ENCODE measurements at places on chromosomes 4 and X. TPM values are rescaled to one million over a fixed set of nuclear protein-coding genes. Genes with fewer than 3 reads are reported as not detected.

DNA sequence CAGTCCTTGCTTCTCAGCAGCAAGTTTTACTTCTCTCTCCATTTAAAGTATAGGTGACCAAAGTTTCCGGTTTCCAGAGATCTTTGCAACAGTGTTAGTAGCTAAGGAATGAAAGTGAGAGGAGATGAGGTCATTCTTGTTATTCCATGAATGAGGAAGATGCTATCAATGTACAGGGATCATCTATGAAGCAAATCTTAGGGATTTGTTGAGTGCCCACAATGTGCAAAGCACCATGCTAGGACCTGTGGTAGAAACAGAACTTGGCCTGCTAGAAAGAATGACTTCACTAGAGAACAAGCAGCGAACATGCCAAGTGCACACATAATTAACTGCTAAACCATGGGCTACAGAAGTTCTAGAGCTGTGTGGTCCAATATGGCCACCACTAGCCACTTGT is 112.5 kb downstream of the MID1 start:
- DNase-seq, result no peak

DNA sequence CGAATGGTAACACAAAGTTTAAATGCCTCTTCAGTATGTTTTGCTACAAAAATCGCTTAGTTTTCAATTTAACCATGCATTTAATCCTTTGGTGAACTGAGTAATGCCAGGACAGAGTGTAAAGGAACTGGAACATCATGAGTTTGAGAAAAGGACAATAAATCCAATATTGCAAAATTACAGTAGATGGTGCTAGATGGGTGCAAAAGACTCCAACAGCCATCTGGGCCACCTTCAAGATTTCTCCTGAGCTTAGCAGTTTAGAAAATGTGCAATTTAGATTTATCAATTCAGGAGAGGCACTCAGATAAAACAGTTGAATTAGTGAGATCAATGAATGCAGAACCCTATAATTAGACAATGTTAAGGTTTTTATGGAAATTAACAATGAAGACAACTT is 33.2 kb upstream of the MID1IP1 start:
- DNase-seq, result no peak

DNA sequence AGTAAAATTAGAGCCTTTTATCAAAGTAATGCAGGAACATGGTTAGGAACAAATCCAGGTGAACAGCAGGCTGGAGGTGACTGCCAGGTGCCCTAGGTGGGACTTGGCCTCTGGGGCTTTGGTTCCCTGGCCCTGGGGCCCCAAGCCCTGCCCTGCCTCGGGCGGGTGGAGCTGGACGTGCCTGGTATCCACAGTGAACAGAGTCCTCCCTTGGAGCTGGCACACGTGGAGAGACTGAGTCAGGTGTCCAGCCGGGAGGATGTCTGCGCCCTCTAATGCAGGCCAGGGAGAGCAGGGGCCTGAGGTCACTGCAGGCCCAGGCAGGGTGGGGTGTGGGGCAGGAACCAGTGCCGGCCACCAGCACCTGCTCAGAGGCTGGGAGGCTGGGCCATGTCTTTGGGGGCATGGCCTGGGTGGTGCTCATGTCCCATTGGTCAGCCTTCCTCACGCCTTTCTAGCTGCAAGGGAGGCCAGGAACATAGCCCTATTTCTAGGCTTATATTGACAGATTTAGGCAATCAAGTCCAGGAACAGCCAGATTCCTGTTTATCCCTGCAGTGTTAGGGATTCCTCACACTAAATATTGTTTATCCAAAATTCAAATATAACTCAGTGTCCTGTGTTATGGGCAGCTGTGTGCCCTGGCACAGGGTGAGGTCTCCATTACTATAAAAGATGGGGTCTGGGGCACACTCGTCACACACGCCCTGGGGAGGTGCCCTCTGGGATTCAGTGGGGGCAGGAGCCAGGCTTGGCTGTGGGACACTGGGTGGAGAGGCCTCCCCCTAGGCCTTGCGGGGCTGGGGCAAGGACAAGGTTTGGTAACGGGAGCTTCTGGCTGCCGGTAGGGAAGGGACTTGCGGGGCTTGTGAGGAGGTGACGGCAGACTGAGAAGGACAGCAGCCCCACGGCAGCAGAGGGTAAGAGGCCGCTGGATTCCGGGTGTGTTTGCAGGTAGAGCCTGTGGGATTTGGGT is 14.3 kb upstream of the NAT8L start:
- DNase-seq, result no peak

Gene CFAP99
- 0.82 TPM for total RNA-seq

Gene PABPC5
- 0.96 TPM for total RNA-seq

DNA sequence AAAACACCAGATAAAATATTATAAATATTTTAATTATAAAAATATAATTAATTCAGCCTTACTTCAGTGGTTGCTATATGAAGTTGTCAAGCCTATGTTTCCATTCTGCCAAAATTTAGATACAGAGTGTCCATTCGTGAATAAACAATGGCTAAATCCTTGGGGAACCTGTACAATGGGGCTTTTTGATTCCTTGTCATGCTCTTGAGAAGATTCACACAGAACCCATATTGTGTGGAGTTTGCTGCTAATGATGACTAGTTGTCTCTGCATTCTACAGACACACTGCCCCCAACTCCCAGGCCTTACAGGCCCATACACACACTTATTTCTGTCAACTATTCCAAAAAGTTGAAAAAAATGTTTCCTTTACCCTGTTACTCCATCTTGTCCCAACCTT is 33.4 kb upstream of the MAGEC2 start:
- DNase-seq, result no peak

DNA sequence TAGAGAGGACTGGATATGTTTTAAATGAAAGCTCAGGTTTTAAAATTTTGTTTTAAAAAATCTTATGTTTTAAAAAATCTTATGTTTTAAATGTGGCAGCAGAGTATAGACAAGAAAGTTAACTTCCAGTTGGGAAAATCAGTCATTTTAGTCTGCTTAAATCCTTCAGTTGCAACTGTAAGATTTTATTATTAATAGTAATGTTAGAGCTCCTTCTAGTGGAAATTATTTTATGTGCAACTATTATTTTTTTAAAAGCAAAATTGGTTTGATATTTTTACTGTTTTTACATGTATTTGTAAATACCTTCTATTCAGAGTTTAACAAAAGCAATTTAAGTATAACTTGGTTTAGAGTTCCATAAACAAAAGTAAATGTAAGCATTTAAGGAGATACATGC is 8.5 kb upstream of the NUDT6 start:
- no peak for DNase-seq

GRCh38 chr4:52716364-52717151 is 34.7 kb downstream of the ERVMER34-1 start:
- no peak for DNase-seq

GRCh38 chr4:141046255-141046654 is 87.0 kb downstream of the RNF150 start:
- DNase-seq, result no peak

- peak; percentile 60 for DNase-seq
These were observed 43.0 kb downstream of the CCDC158 start for GRCh38 chr4:76377911-76378310.

DNA sequence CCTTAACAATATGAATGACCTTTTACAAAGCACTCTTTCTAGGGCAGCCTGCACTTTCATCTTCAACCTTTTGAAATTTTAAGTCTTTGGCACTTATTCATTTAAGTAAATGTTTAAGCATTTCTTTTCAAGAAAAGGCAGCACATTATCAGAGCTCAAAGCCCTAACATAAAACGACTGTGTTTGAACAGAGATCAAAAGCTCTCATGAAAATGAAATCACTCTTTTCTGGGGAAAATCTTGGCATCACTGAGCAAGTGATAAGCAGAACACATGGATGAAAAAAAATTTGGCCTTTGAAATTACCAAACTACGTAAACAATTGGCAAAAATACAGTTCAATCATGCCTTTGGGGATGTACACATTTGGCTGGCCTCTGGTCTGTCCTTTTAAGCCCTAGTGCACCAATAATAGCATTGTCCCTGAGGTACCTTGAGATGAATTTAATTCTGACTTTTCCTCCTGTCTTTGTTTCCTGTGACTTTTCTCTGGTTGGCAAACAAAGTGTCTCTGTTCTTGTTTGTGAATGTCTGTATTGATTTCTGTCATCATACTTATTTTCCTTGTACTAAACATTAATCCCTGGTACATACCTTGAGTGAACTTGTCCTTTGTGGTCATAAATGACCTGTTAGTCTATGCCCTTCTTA is 12.9 kb upstream of the ODAM start:
- DNase-seq, result no peak

DNA sequence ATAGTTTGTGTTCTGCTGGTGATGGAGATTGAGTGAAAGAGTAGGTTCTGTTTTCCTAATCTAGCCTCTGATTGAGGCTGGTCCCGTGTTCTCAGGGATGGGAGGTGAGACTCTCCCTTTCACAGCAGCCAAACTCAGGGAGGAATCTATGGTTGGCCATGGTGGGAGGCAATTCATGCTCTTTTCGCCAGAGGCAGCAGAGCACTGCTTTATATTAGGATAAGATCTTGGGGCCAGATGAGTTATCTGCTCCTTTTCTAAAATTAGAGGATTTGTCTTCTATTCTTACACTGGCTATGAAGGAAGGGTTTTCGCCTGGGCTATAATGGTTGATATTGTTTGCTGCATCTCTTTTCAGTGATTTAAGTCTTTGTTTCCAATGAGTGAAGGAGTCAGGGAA is 63.9 kb upstream of the NLGN4X start:
- DNase-seq, result no peak

DNA sequence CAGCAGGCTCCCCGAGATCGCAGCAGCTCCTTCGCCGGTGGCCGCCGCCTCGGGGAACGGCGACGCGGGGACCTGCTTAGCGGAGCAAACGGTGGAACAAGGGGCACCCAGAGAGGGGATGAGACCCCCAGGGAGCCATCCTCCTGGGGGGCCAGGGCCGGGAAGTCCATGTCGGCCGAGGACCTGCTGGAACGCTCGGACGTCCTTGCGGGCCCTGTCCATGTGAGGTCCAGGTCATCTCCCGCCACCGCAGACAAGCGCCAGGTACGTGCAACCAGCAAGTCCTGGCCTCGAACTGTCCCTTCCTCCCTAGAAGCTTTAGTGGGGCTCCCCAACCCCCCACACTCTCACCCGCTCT is 156.3 kb downstream of the SOWAHB start:
- DNase-seq, result no peak

DNA sequence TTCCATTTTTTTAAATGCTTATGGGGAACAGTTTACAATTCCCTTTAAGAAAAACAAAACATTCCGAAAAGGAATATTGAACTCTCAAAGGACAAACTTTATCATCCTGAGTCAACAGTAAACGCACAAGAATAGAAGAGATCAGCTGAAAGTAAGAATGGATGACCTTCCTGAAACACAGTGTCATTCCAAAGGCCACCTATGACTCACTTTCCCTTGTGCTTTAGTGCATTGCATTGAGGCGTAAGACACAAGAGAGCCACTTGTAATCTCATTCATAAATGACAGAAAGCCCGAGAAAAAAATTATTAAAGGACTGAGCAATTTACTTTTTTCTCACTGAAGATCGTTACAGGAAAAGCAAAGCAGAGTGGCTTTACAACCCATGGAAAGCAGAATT is 1062.4 kb upstream of the DIAPH2 start:
- DNase-seq, result no peak

GRCh38 chr4:77336411-77337142 is 179.6 kb downstream of the CCNG2 start:
- DNase-seq, result no peak

Gene CLNK
- total RNA-seq, result not detected

Gene NPY1R
- total RNA-seq, result 0.80 TPM

Gene PGK1
- 160 TPM for total RNA-seq

GRCh38 chr4:184812651-184813181 is 13.1 kb downstream of the ACSL1 start:
- DNase-seq, result no peak

DNA sequence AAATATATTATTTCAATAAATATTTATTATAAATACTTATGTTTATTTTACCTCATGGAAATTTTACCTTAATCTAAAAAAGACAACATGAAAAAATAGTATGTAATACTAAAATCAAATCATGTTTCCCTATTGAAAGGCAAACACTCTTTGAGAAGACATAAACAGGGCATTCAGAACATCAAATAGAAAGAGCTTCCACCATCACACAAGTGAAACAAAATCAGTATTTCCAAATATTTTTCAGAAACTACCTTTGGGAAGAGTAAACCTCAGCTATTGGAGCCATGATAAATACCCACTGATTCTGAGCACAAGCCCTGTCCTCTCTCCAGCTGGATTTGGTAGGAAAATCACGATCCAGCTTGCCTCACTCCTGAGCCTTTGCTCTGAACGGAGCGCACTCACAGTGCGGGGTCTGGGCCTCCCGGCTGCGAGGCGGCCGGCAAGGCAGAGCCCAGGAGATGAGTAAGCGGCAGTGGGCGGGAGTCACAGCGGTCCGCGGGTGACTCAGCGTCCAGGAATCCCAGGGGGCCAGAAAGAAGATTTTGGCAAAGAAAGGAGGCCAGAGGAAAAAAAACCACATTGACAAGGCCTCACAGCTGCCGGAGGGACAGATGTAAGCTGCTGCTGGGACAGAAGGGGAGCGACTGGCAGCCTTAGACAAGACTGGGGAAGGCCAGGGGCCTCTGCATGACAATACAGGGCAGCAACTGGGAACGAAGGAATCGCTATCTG is 14.7 kb upstream of the ANXA5 start:
- DNase-seq, result peak; percentile 73

- no peak for DNase-seq
These were observed 807.7 kb upstream of the INTU start for GRCh38 chr4:126825083-126825482.

Gene IL21
- total RNA-seq, result not detected

DNA sequence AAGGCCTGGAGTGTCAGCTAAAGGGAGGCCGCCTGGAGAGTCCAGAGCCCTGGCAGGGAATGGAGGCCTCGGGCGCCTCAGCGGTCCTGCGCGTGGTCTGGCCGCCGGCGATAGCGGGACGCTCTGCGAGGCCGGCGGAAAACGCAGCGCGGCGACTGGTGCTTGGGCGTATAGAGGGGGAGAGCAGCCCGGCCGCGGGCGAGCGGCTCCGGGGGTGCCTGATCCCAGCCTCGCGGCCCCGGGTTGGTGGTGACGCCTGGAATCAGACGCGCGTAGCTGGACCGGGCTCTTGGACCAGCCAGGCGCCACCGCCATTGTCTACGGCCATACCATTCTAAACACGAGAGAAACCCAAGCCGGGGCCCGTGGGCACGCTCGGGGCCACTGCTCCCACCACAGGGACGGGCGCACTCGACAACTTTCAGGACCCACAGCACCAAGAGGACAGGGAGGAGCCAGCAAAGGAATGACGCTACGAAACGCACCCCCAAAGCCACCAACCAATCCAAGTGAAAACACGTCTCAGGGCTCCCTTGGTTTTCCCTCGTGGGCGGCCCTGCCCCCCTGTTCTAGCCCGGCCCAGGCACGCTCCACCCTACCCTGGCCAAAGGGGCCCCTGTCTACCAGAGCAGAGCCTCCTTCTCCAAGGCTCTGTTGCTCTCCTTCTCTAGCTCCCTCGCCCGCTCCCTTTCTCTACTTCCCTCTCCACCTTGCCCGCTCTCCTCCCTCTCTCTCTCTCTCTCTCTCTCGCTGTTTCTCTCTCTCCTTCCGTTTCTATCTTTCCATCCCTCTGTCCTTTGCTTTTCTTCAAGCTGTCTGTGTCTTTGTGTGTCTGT is 7.8 kb downstream of the FRG2 start:
- DNase-seq, result no peak

Gene XAGE2
- not detected for total RNA-seq
